ENCODE measurements at places on chromosomes 11 and 22.

DNA sequence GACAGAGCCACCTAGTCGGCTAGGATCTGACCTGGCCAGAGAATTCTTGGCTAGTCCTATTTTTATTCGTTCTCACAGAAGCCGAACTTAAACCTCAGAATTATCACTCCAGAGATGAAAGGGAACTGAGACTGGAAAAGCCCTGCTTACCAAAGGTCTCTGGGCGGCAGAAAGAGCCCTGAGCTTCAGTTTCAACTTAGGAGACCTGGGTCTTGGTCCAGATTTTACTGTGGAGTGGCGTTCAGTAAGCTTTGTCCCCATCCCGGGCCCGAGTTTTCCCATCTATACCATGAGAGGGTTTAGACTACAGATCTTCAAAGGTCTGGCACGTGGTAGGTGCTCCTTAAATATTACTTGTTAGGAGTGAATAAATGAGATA lies 516 bp downstream of the NEU3 start:
- DNase-seq, result no peak

GRCh38 chr11:65556470-65557279 lies 1.5 kb downstream of the LTBP3 start:
- no peak for DNase-seq

DNA sequence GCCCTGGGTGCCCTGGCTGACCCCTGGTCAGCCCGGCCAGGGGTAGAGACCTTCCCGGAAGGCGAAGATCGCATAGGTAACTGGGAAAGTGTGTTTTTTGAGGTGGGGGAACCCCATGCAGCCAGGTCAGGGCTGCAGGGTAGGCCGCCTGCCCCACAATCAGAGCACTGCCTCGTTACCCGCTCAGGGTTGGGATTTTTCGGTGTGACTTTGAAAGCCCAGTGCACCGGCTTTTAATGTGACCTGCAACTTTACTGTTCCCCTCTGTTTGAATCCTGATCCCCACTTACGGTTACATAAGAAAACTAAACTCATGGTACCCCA lies 239.2 kb upstream of the PLET1 start:
- no peak for DNase-seq

DNA sequence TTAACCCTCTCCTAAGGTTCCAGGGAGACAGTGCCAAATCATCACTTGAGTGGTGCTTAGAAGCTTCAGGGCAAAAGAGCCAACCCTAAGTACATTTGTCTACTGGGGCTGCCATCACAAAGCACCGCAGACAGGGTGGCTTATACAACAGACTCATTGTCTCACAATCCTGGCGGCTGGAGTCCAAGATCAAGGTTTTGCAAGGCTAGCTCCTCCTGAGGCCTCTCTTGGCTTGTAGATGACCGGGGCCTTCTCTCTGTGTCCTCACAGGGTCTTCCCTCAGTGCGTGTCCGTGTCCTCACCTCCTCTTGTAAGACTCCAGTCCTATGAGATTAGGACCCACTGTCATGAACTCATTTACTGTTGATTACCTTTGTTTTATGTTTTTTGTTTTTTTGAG lies 34.1 kb upstream of the CD81 start:
- no peak for DNase-seq

DNA sequence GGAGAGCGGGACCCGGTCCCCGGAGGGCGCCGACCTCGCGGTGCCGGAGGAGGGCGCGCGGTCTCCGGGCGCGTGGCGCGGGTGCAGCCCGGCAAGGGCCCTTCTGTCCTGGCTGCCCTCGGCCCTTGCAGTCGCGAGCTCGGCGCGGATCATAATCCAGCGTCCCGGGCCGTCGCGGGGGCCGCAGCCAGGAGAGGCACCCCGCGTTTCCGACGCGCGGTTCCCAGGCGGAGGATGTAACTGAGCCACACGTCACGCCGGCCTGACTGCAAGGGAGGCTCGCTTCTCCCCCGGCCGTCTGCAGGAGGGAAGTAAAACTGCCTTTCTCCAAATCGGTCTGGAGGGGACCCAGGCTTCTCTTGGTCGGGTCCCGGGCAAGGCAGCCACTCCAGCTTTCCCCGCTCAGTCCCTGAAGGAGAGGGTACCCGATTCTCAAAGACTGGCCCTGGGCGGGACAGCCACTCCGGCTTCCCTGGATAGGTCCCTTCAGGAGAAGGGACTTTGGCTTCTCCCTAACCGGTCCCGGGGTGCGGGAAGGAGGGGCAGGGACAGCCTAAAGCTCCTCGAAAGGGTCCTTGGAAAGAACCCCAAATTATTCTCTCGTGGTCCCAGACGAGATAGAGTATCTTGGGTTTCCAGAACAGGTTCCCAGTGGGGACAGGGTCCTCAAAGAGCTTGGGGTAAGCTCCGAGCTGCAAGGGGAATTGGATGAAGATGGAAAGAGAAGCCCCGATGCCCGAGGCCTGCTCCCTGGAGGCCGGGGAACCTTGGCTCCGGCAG lies 836 bp downstream of the SPON1 start:
- DNase-seq, result no peak

DNA sequence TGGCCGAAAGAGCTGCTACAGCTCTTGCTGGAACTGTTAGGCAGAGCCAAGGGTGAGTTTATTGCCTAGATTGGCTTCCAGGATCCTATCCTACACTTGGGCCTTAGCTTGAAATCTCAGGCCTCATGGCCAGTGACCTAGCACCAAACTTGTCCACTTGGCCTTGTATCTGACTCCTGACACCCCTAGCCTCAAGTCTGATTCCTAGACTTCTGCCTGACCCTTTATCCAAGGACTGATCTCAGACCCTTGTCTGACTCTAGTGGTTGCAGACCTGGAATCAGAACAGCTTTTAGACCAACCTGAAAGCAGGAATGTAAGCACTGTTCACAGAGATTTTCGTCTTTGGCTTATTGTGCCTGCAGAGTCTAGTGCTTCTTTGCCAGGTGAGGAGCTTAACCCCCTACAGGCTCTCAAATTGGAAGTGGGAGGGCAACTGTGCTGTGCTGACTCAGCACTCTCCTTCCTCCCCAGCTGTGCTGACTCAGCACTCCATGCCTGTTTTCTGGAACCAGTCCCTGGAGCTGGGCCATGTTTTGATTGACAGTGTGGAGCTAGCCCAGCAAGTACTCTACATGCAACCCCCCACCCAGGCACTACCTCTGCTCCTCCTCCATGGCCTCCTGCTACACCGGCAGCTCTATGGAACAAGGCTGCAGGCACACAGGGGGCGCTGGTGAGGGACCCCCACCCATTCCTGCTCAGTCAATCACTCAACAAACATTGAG lies 35.1 kb downstream of the RRP8 start:
- peak; percentile 66 for DNase-seq

GRCh38 chr11:33507967-33508366 lies 192.7 kb downstream of the C11orf91 start:
- DNase-seq, result peak; percentile 56

Data from stomach (tissue), 19 donors.